T-cell (primary cell): ENCODE measurements at places on chromosomes 13 and 19.

GRCh38 chr13:47168066-47168465, 271.2 kb upstream of the HTR2A start:
- no peak for DNase-seq

- DNase-seq, result no peak
These were observed 12.1 kb downstream of the FZR1 start for GRCh38 chr19:3518255-3518654.

DNA sequence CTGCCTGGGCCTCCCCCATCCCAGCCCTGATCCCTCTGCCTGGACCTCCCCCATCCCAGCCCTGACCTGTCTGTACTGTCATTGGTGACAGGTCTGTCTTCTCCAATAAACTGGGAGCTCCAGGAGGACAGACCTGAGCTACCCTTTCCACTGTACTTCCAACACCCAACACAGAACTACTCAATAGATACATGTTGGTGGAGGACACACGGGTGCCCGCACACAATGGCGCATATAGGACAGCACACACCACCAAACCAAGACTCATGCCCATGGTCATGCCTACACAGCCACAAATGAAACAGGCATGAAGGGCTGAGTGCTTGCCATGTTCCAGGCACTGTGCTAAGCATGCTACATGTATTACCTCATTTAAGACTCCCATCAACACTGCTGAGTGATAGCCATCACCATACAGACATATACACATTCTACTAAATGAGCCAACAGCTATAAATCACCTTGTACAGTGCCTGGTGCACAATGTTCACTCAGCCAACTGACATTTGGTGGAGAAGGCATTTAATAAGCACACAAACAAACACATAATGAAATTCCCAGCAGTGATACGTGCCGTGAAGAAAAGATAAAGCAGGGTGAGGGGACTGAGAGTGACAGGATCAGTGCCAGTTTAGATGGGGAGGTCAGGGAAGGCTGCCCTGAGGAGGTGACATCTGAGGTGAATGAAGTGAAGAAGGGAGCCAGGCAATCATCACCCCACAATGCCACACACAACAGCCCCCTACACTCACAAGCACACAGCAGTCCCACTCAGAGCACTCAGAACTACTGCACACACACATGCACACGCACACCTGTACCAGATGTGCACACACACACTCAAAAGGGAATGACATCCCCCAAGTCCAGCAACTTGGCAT, 857 bp downstream of the POU2F2 start:
- DNase-seq, result no peak

- no peak for DNase-seq
These were observed 57.5 kb downstream of the RAB20 start for GRCh38 chr13:110503979-110504499.

DNA sequence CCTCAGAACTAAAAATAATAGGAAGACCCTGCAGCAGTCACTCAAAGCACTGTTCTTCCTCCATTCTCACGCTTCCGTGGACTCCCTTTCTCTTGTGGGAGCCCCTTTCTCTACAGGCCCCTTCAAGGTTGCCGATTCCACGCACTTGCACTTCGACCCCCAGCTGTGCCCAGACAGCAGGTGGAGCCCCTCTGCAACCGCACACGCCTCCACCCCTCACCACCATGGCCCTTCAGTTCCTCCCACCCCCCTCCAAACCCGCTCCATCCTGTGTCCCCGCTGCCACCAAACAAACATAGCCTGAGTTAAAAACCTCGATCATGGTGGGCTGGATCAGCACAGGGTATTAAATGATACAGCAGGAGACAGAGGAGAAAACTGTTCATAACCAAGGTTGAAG, 102.6 kb downstream of the STK24 start:
- no peak for DNase-seq

DNA sequence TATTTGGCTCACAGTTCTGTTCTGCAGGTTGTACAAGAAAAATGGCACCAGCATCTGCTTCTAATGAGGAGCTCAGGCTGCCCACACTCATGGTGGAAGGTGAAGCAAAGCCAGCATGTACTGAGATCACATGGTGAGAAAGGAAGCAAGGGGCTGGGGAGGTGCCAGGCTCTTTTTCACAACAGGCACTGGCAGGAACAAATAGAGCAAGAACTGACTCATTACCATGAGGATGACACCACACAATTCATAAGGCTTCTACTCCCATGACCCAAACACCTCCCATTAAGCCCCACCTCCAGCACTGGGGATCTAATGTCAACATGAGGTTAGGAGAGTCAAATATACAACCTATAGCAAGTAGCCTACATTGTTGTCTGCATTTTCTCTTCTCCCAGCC, 522.6 kb downstream of the RFC3 start:
- DNase-seq, result no peak

DNA sequence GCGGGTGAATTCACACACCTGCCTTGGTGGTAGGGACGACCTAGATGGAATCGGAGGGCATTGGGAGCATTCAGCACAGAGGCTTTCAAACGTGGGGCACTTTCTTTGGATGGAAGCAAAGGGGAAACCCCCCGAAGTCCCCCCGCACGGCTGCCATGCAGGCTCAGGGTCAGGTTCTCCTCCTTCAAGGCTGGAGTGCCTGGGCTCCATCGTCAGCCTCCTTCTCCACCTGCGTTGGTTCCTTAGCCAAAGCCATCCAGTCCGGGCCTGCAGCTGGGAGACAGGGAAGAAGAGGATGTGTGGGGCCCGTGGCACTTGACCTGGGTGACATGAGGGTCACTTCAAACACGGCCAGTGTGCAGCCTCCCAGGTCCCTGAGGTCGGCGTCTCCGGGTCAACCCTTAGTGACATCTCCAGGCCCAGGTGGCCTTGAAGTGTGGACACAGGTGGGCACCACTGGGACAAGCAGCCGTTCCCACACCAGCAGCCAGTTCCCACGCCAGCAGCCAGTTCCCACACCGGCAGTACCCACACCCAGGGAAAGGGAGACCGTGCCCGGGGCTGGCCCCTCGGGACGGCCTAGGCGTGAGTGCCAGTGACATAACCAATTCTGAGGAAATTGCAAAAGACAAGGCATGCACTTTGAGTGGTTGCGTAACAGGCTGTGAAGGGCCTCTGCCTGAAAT, 116.0 kb downstream of the SOX1 start:
- DNase-seq, result no peak

- no peak for DNase-seq
These were observed 2676.6 kb downstream of the PCDH9 start for GRCh38 chr13:64553411-64554129.

DNA sequence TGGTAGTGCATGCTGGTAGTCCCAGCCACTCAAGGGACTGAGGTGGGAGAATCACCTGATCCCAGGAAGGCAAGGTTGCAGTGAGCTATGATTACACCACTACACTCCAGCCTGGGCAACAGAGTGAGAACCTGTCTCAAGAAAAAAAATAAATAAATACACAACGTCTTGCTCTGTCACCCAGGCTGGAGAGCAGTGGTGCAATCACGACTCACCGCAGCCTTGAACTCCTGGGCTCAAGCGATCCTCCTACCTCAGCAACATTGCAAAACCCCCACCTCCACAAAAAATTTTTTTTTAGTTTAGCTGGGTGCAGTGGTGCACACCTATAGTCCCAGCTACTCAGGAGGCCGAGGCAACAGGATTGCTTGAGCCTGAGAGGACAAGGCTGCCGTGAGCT, 8.8 kb downstream of the TPM4 start:
- DNase-seq, result no peak

GRCh38 chr13:79541426-79542049, 60.6 kb downstream of the NDFIP2 start:
- no peak for DNase-seq

DNA sequence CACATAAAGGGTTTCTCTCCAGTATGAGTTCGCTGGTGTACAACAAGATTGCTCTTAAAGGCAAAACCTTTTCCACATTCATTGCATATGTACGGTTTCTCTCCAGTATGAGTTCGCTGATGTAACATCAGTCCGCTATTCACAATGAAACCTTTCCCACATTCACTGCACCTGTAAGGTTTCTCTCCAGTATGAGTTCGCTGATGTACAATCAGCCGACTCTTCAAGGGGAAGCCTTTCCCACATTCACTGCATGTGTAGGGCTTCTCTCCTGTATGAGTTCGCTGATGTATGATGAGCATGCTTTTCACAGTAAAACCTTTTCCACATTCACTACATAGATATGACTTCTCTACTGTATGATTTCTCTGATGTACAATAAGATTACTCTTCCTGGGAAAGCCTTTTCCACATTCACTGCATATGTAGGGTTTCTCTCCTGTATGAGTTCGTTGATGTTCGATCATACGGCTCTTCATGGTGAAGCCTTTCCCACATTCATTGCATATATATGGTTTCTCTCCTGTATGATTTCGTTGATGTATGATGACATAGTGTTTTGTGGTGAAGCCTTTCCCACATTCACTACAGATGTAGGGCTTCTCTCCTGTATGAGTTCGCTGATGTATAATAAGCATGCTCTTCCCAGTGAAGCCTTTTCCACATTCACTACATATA, 6.0 kb upstream of the ZNF614 start:
- DNase-seq, result no peak

GRCh38 chr19:30629086-30629485, 256.9 kb downstream of the ZNF536 start:
- DNase-seq, result no peak

GRCh38 chr13:43005460-43006236, 13.6 kb upstream of the EPSTI1 start:
- no peak for DNase-seq
